ENCODE measurements at places on chromosomes 4 and X.

DNA sequence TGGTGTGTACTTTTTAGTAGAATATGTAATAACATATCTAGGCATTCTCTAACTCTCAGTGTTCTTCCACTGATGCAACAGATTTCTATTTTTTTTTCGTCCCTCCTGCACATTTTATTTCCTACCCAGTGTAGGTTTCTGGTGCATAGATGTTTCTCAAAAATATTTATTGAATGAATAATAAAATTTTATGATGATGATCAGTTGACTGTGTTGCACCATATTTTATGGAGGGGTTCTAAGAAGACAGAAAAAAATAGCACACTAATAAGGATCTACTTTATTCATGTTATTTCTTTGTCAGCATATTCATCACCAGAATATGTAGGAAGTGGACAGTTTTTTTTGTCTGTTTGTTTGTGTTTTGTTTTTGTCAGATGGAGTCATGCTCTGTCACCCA lies 2529.3 kb downstream of the ARAP2 start:
- H3K36me3 ChIP-seq, result peaks cover 27% of the 10 kb centered on the region
- no peak overlapping the region for H3K4me3 ChIP-seq
- DNase-seq, result no peak
- H3K27ac ChIP-seq, result no peak overlapping the region

GRCh38 chrX:74049126-74049525 lies 254.9 kb upstream of the ZCCHC13 start:
- DNase-seq, result no peak
- no peaks in the 10 kb centered on the region for H3K27me3 ChIP-seq
- H3K4me3 ChIP-seq, result no peak overlapping the region
- H3K36me3 ChIP-seq, result peaks cover 21% of the 10 kb centered on the region

- DNase-seq, result no peak
- H3K36me3 ChIP-seq, result no peaks in the 10 kb centered on the region
- no peak overlapping the region for H3K27ac ChIP-seq
- H3K4me1 ChIP-seq, result no peaks in the 10 kb centered on the region
- no peak overlapping the region for H3K4me3 ChIP-seq
These were observed 163.7 kb upstream of the SPANXC start for GRCh38 chrX:141405853-141406492.

- H3K27ac ChIP-seq, result no peak overlapping the region
- H3K27me3 ChIP-seq, result no peaks in the 10 kb centered on the region
- no peak for DNase-seq
- no peak overlapping the region for H3K4me3 ChIP-seq
- no peaks in the 10 kb centered on the region for H3K4me1 ChIP-seq
- no peaks in the 10 kb centered on the region for H3K36me3 ChIP-seq
These were observed 40.4 kb upstream of the PDHA1 start for GRCh38 chrX:19303256-19303880.

- no peak overlapping the region for H3K27ac ChIP-seq
- H3K27me3 ChIP-seq, result no peaks in the 10 kb centered on the region
- no peaks in the 10 kb centered on the region for H3K36me3 ChIP-seq
- peaks cover 5% of the 10 kb centered on the region for H3K4me1 ChIP-seq
- H3K4me3 ChIP-seq, result no peak overlapping the region
- no peak for DNase-seq
These were observed 87.7 kb upstream of the SRD5A3 start for GRCh38 chr4:55258152-55258865.

DNA sequence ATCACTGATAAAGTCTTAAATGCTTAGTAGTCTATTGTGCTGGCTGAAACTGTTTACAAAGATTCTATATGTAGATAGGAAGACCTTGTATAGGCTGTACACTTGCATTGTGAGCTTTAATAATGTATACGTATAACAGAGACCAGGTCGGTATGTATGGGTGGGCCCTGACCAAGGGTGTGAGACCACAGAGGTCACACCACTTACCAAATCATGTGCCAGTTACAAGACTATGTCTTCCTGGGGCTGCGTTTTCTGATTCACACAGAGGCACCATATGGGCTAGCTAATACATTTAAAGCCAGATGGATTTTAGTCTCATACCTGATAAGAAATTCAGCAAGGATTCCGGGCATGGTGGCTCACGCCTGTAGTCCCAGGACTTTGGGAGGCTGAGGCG lies 8.8 kb downstream of the DIAPH2 start:
- H3K36me3 ChIP-seq, result peaks cover 9% of the 10 kb centered on the region
- no peak overlapping the region for H3K27ac ChIP-seq
- no peak overlapping the region for H3K4me3 ChIP-seq
- no peak for DNase-seq
